ENCODE measurements at places on chromosomes 12 and 14. TPM values are rescaled to one million over a fixed set of nuclear protein-coding genes. Genes with fewer than 3 reads are reported as not detected.

DNA sequence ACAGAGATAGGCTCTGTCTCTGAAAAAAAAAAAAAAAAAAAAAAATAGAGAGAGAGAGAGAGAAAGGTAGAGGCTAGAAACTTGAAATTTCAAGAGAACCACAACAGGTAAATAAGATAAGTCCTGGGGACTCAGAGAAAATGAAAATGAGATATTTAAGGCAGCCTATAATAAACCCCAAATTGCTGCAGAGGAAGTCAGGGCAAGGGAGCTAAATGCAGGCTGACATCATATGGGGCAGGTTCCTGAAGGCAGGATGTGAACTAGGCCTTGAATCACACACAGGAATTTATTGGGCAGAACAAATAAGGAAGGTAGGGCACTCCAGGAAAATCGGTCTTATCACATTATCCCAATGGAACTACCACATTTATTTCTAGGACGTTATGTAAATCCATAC is 54.9 kb upstream of the NUDT4 start:
- no peak for DNase-seq

DNA sequence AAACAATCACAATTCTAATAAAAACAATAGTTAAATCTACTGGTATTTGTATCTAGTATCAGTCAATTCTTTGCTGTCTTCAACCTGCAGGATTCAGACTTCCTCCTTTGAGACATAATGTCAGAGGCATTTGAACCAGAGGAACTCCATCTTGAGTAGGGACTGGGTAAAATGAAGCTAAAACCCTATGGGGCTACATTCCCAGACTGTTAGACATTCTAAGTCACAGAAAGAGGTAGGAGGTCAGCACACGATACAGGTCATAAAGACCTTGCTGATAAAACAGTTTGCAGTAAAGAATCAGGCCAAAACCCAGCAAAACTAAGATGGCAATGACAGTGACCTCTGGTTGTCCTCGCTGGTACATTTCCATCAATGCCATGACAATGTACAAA is 48.2 kb upstream of the MAP3K9 start:
- no peak for DNase-seq

DNA sequence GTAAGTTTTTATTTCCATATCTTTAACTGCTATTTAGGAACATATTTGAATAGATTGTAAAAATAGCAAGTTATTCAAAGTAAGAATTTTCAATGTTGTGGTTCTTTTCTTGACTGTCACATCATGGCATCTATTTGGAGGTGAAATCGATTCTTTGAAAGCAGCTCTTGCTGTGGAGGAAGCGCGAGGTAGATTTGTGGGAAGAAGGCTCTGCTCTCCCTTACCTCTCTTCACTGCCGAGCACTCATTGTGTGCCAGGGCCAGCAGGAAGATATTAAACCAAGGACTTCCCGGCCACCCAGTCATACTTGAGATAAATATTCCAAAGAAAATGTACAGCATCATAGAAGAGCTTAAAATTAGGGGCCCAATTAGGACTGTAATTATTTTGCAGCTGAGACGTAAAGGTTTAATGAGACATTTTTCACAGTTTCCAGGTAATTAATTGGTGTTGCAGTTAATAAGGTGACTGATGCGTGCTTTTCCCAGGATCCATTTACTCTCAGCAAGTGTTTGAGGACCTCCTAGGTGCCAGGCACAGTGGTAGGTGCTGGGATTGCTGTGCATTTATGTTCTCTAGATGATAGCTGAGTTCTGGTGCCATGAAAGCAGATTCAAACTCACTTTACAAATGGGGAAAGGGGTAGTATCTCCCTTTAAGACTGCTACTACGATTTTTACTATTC is 89.2 kb upstream of the DYNC1H1 start:
- no peak for DNase-seq

GRCh38 chr12:85076688-85077430 is 40.7 kb downstream of the LRRIQ1 start:
- peak; percentile 28 for DNase-seq

The POTEM gene
- not detected for polyA plus RNA-seq

Data from right lung (tissue), 10 donors.